ENCODE measurements at places on chromosomes 6 and 20. TPM values are rescaled to one million over a fixed set of nuclear protein-coding genes. Genes with fewer than 3 reads are reported as not detected.

DNA sequence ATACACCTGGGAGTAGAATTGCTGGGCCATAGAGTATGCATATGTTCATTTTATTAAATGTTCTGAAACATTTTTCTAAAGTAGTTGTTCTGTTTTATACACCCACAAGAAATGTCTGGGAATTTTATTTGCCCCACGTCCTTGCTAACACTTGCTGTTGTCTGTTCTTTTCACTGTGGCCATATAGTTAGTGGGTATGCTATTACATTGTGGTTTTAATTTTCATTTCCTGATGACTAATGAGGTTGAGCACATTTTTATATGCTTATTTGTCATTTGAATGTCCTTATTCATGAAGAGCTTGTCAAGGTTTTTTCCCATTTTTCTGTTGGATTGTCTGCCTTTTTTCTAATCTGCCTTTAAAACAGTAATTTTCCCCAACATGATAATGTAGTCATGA is 41.5 kb upstream of the TGM3 start:
- DNase-seq, result no peak

GRCh38 chr6:40340196-40340595 is 247.0 kb downstream of the LRFN2 start:
- no peak for DNase-seq

The DEF6 gene
- polyA plus RNA-seq, result 9.5 TPM

DNA sequence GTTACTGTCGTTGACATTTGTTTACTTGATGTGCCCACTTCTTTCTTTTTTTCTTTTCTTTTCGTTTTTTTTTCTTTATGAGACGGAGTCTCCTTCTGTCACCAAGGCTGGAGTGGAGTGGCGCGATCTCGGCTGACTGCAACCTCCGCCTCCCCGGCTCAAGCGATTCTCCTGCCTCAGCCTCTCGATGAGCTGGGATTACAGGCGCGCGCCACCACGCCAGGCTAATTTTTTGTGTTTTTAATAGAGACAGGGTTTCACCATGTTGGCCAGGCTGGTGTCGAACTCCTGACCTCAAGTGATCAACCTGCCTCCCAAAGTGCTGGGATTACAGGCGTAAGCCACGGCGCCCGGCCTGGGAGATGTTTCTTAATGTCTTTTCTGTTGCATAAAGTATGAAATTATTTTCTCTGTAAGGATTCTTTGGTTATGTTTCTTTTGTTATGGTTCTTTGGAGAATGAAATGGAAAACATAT is 33.3 kb upstream of the PRSS16 start:
- DNase-seq, result no peak
